ENCODE measurements at places on chromosomes 13 and 19. TPM values are rescaled to one million over a fixed set of nuclear protein-coding genes. Genes with fewer than 3 reads are reported as not detected.

ZNF626 gene
- 9.4 TPM for total RNA-seq

ZNF154 gene
- total RNA-seq: 10.3 TPM

SYNE4 gene
- total RNA-seq: 3.7 TPM

ZNF536 gene
- 0.08 TPM for total RNA-seq

ZC3H13 gene
- 58.4 TPM for total RNA-seq

ZNF723 gene
- total RNA-seq: not detected

C2CD4C gene
- not detected for total RNA-seq
